ENCODE measurements at places on chromosomes 6 and 20.

DNA sequence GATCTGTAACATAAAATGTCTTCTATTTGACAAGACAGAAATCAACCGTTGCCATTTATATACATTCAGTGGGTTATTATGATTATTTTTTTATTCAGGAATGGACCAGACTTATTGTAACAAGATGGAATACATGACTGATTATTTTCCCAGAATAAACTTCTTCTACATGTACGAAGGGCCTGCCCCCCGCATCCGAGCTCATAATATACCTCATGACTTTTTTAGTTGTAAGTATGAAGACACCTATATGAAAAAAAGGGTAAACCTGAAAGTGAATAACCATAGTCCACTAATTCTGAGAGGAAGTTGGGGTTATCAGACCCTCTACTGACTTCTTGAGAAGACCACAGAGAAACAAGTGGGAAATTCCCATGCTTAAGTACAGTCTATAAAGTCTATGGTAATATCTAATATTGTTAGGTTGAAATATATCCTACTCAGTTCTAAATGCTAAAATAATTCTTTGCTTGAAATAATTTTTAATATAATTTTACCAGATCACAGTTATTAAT, 15.9 kb downstream of the OR2A4 start:
- no peak overlapping the region for H3K4me3 ChIP-seq
- H3K4me1 ChIP-seq, result peaks cover 62% of the 10 kb centered on the region
- H3K27ac ChIP-seq, result peak overlapping the region; percentile 68
- H3K27me3 ChIP-seq, result no peaks in the 10 kb centered on the region
- no peak for DNase-seq
- peaks cover 66% of the 10 kb centered on the region for H3K36me3 ChIP-seq

DNA sequence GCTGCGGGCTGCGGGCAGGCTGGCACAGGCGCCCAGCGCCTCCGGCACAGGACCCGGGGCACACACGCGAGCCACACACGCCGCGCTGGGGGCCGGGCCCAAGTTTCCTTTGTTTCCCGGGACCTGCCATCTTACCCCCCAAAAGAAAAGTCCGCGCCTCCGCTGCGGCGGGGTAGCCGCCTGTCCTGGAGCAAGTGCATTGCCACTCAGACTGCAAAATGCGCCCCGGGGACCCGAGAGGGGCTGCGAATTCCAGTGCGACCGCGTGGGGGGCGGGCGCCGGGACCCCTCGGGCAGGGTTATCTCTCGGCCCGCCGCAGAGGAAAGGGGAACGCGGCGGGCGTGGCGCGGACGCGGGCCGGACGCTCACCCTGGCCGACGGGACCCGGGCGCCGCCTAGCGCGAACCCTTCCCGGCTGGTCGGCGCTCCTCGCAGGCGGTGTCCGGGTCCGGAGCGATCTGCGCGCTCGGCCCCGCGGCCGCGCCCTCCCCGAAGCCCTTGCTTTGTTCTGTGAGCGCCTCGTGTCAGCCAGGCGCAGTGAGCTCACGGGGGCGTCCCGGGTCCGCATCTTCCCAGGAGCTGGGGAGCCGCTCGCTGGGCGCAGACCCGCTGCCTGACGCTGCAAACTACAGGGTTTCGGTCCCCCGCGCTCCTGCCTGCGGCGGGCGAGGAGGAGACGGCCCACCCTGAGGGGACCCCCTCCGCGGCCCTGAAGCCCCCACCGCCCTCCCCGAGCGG, 639 bp upstream of the CD24 start:
- peaks cover 11% of the 10 kb centered on the region for H3K4me1 ChIP-seq
- DNase-seq, result peak; percentile 9
- H3K36me3 ChIP-seq, result no peaks in the 10 kb centered on the region
- peak overlapping the region; percentile 65 for H3K4me3 ChIP-seq
- H3K27me3 ChIP-seq, result peaks cover 60% of the 10 kb centered on the region

DNA sequence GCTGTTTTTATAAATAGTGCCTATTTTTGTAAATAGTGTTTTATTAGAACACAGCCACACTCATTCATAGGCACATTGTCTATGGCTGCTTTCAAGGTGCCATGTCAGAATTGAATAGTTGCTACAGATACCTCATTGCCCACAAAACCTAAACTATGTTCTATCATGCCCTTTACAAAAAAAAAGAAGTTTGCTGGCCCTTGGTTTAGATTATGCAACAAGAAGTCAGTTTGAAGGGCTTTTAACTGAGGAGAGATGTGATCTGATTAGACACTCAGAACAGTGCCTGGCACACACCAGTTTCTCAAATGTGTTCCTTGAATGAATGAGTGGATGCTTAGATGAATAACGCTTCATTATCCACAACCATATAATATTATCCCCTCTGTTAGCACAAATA, 366.1 kb downstream of the MAFB start:
- H3K4me3 ChIP-seq, result no peak overlapping the region
- no peaks in the 10 kb centered on the region for H3K4me1 ChIP-seq
- no peak for DNase-seq

DNA sequence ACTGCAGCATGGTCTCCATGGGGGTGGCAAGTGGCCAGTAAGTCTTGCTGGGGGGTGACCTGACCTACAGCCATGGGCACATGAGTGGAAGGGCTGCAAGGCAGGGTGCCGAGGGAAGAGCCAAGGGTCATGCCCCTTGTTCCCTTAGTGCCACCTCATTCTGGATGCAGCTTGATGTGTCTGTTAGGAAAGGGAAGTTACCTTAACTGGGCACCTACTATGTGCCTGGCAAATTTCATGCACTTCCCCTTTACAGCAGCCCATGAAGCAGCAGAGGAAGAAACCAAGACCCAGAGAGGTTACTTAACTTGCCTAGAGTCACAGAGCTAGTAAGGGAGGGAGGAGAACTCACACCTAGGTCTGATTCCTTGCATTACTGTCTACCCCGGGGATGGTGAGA, 174.0 kb downstream of the MRPL14 start:
- H3K27me3 ChIP-seq, result peaks cover 14% of the 10 kb centered on the region
- no peak overlapping the region for H3K4me3 ChIP-seq
- no peak for DNase-seq
- H3K36me3 ChIP-seq, result no peaks in the 10 kb centered on the region
